ENCODE measurements at places on chromosomes 1 and 21. TPM values are rescaled to one million over a fixed set of nuclear protein-coding genes. Genes with fewer than 3 reads are reported as not detected.
A peak's percentile ranks its signal among the peaks of the same experiment; 100 is the strongest.

Gene STIL
- 22.8 TPM for total RNA-seq

DNA sequence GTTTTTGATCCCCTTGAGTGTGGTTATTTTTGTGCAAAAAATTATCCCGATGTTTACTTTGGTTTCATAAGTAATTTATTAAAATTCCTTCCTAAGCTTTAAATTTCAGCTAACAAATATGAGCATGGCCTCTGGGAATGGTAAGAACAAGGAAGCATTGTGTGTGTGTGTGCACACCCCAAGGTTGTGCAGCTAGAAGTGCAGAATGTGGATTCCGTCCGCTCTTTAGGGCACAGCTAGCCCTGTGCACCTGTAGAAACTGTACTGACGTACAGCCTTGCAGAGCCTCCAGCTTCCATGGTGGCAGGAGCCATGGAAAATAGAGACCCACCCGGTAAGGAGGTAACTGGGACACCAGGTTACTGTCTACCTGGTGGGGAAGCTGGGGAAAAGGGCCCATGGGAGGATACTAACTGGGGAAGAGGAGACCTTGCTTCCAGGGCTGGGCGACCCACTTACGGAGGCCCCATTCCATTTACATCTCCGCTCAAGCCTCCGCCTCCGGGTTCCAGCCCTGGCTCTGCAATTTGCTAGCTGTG lies 54.7 kb downstream of the B3GALT5 start:
- no peak for DNase-seq

GRCh38 chr1:108725906-108726305 lies 13.2 kb downstream of the FNDC7 start:
- DNase-seq = no peak

DNA sequence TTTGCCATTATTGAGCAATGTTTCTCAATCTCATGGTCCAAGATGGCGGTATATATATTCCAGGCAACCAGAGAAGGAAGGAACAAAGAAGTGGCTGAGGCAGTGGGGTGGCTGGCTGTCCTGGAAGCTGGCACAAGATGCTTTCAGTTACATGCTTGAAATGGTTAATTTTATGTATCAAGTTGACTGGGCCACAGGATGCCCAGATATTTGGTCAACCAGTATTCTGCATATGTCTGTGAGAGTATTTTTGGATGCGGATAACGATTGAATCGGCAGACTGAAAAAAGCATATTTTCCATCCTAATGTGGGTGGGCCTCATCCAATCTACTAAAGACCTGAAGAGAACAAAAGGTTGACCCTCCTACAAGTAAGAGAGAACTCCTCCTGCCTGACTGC lies 55.2 kb downstream of the MAP3K7CL start:
- no peak for DNase-seq

DNA sequence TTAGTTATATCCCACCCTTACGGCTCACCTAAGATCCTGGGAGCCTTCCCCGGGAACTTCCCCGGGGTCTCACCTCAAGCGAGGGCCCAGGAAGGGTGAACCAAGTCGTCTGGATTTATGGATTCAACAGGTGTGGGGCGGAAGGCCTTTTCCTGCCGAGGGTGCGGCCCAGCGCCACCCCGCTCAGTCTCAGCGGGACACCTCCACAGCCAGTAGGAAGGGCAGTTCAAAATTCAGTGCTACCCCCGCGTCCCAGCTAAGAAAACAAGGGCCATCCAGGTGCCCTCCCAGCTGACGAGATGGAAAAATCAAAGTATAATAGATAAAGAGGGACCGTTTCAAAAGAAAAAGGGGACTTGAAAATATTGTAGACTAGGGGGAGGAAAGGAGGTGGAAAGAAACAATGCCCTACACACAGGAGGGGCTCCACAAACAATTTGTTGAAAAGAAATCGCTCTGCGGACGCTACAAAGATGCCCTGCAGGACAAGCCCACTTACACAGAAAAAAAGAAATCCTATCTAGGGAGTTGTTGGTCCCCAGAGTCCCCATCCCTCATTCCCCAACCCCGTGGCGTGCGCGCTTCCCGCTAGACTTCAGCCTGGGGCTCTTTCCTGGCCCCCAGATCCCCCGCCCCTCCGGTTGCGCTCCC lies 1.3 kb downstream of the SLC2A1 start:
- no peak for DNase-seq

Gene ZBTB8B
- total RNA-seq = not detected

- DNase-seq = peak; percentile 39
These were observed at the start of gene SLC37A1 for GRCh38 chr21:42513151-42513984. Gene SLC37A1, plus strand, starts transcription at chr21:42513852. Its CDS starts 4,603 bp downstream, at chr21:42518455.

DNA sequence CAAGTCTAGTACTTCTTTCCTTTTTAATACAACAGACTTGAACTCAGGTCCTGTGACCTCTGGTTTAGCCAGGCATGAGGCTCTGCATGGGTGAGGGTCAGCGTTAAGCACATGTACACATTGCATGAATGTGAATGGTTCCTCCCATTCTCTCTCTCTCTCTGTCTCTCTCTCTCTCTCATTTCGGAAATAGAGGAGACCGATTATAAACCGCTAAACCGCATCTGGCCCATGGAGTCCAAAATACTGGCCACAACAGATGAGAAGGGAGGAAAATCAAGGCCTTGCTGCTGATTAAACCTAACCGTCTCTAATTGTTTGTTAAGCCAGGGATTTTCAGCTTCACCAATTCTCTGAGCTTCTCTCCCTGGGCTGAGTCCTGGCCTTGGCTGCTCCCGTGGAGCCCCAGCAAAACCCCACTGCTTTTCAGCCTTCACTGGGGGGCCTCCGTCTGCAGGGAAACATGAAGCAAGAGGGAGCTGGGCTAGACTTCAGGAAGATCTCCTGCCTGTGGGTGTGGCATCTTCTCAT lies 6.6 kb downstream of the RSPO1 start:
- no peak for DNase-seq

DNA sequence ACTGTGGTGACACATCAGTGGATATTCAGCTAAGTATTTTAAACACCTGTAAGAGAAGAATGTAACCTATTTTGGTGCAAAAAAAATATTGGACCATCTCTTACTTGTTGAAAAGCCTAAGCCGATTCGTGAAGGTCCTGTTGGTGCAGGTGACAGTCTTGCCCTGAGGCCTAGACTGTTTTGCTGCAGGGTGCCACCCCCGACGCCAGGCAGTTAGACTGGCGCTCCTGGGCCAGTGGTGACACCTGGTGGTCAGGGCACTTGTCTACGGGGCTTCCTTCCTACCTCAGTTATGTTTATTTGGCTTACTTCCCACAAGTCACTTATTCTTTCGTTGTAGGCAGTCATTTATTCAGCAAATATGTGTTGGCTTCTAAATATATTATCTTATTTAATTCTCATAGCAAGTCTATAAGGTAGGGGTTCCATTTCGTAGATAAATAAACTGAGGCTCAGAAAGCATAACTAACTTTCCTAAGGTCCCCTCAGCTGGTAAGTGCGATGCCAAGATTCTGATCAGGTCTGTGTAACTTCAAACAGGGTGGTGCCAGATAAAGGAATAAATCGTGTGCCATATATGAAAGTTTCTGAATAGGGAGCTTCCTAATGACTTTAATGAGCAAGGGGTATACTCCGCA lies 1.9 kb downstream of the EEIG2 start:
- peak; percentile 92 for DNase-seq

- DNase-seq = peak; percentile 88
These were observed 139.6 kb downstream of the TOMM20 start for GRCh38 chr1:234989019-234989418.

Gene AGT
- not detected for total RNA-seq
